ENCODE measurements at places on chromosomes 4 and X. TPM values are rescaled to one million over a fixed set of nuclear protein-coding genes. Genes with fewer than 3 reads are reported as not detected.

- peak; percentile 80 for DNase-seq
- no peaks in the 10 kb centered on the region for H3K36me3 ChIP-seq
- peaks cover 67% of the 10 kb centered on the region for H3K4me1 ChIP-seq
- peak overlapping the region; percentile 91 for H3K27ac ChIP-seq
- peak overlapping the region; percentile 44 for H3K4me3 ChIP-seq
Observed at GRCh38 chr4:153257991-153258390, 53.7 kb downstream of the TRIM2 start.

- no peaks in the 10 kb centered on the region for H3K36me3 ChIP-seq
- DNase-seq: no peak
- H3K27me3 ChIP-seq: no peaks in the 10 kb centered on the region
- no peak overlapping the region for H3K27ac ChIP-seq
- no peak overlapping the region for H3K4me3 ChIP-seq
Observed at GRCh38 chr4:72991873-72992272, 77.6 kb downstream of the COX18 start.

The PABPC4L gene
- total RNA-seq: 4.6 TPM

DNA sequence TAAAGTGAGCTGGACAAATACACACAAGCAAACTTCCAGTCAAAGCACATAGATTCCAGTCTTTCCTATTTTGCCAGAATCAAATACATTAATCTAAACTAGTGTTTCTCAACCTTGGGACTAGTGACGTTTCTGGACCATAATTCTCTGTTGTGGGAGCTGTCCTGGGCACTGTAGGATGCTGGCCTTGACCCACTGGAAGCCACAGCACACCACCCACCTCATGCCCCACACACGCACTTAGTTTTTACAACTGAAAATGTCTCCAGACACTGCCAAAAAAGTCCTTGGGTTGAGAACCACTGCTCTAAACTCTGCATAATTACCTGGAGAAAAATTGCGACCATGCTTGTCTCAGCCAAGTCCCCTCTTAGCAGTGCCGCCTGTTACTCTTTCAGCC, 57.6 kb downstream of the MAP3K15 start:
- no peak overlapping the region for H3K4me3 ChIP-seq
- no peaks in the 10 kb centered on the region for H3K36me3 ChIP-seq
- H3K27me3 ChIP-seq: no peaks in the 10 kb centered on the region
- DNase-seq: no peak
- H3K4me1 ChIP-seq: no peaks in the 10 kb centered on the region

DNA sequence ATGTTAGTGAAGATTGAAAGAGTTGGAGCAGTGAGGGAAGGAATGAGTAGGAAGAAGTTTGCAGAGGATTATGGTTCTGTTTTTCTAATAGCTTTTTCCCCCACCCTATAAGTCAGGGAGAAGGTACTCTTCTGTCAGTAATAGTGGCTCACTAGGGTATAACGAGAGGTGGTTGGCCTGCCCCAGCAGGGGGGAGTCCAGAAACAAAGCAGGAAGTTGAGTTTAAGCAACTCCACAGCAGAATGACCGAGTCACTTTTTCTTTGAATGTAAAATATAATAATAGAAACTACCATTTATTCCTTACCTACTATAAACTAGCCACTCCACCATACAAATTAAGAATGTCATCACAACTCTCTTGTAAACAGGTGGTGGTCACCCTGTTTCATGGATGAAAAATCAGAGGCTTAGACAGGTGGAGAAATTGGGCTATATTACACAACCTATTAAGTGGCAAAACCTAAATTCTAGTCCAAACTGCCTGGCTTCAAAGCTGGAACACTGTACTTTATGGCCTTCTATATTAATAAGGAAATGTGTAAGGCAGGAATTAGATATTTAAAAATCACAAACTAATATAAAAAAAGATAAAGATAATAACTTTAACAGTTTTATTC, 21.9 kb downstream of the AP1AR start:
- peak; percentile 42 for DNase-seq
- H3K4me1 ChIP-seq: peaks cover 11% of the 10 kb centered on the region
- no peak overlapping the region for H3K27ac ChIP-seq
- H3K27me3 ChIP-seq: no peaks in the 10 kb centered on the region
- no peak overlapping the region for H3K4me3 ChIP-seq

DNA sequence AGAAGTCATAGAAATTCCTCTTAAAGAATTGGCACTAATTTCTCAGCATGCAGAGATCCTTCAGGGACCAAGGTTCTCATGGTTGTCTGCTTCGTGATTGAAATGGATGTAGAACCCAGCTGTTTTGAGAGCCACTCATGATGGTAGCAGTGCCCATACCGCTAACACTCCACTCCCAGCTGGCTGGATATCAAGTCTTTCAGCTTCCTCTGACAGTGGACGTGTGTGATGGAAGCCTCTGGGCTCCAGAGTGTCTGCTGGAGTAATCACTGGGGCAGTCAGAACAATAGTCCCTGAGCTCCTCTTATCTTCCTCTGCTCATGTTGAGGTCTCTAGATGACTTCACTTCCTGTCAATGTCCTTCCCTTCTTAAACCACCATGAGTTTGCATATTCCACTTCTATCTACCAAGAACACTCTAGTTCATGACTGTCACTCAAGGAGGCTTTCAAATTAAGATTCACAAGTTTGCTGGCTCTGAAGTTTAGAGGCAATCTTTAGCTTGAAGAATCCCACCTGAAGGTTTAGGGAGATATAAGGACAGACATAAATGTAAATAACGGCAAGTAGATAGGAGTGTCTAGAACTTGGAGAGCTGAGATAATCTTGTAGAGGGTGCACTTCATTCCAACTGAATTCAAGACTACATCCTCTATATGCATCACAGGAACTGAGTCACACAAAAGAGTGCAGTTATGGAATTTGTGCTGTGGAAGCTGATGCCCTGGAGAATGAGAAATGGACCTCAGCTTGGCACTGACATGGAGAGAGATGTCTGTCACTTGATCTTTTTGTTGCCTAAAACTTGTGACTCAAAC, 64.5 kb upstream of the WDR1 start:
- no peak overlapping the region for H3K4me3 ChIP-seq
- no peak for DNase-seq
- no peaks in the 10 kb centered on the region for H3K4me1 ChIP-seq
- H3K36me3 ChIP-seq: no peaks in the 10 kb centered on the region
- no peaks in the 10 kb centered on the region for H3K27me3 ChIP-seq
- H3K27ac ChIP-seq: no peak overlapping the region

- peaks cover 10% of the 10 kb centered on the region for H3K4me1 ChIP-seq
- H3K27ac ChIP-seq: no peak overlapping the region
- DNase-seq: no peak
Observed at GRCh38 chr4:22850630-22851029, 157.9 kb downstream of the GBA3 start.

DNA sequence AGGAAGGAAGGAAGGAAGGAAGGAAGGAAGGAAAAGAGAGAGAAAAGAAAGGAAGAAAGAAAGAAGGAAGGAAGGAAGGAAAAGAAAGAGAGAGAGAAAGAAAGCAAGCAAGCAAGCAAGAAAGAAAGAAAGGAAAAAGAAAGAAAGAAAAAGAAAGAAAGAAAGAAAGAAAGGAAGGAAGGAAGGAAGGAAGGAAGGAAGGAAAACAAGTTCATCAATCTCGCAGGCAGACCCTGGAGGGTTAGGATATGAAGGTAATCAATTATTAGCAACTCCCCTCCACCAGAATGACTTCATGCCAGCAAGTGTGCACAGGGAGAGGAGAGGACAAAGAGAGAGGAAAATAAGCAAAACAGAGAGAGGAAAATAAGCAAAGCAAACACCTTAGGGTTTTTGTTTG, 80.2 kb downstream of the MTNR1A start:
- no peaks in the 10 kb centered on the region for H3K36me3 ChIP-seq
- no peak overlapping the region for H3K4me3 ChIP-seq
- H3K27ac ChIP-seq: no peak overlapping the region
- peaks cover 5% of the 10 kb centered on the region for H3K4me1 ChIP-seq
- no peak for DNase-seq
